Lung microvascular endothelial cell (primary cell): ENCODE measurements at places on chromosomes 11 and 22. TPM values are rescaled to one million over a fixed set of nuclear protein-coding genes. Genes with fewer than 3 reads are reported as not detected.

- DNase-seq = no peak
Observed at GRCh38 chr11:41613326-41613725, 153.9 kb upstream of the LRRC4C start.

DNA sequence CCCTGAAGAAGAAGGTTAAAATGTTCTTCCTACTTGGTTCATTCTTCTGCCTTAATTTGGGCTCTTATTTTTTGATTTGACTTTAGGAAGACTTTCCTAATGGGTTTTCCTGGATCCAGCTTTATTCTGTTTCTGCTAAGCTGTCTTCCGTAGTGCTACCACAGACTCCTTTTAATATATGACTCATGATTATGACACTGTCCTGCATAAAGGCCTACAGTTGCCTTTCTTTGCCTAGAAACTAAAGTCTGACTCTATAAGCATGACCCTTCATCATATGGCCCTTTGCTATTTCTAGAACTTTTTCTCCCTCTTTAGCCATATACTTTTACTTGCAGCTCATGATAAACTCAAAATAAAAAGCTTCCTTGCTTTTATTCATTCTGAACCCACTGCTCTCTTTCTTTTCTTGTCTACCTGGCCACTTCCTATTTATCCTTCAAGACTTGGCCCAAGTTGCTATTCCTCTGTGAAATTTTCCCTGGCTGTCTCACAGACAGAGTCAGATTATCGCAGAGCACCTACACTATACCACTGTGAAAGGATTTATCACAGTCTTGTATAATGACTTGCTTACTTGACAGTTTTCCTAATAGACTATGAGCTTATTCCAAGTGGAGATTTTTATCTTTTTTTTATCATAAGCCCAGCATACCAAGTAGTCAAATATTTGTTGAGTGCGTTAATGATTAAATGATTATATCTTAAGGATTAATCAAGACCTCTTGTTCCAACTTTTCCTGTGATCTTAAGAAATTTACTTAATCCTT lies 24.7 kb downstream of the TBCEL start:
- DNase-seq = no peak

DNA sequence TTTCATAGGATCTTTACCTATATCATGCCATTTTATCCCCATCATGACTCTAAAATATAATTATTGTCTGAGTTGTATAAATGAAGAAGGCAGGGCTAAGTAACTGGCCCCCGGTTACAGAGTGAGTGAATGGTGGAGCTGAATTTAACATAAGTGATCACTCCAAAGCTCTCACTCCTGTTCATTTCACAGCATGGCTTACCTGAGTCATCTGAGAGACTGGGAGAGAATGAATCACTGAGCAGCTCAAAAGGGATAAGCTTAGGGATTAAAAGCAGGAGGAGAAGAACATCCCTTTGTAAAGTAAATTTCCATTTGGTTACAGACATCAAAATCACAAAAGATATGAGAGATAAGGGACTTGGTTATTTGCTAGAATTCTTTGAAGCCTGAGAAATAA lies 294.0 kb upstream of the CTSC start:
- no peak for DNase-seq

- DNase-seq = no peak
Observed at GRCh38 chr22:50162391-50162956, 8.1 kb upstream of the PANX2 start.

GRCh38 chr11:102940714-102941588 lies 14.6 kb downstream of the MMP13 start:
- peak; percentile 77 for DNase-seq

DNA sequence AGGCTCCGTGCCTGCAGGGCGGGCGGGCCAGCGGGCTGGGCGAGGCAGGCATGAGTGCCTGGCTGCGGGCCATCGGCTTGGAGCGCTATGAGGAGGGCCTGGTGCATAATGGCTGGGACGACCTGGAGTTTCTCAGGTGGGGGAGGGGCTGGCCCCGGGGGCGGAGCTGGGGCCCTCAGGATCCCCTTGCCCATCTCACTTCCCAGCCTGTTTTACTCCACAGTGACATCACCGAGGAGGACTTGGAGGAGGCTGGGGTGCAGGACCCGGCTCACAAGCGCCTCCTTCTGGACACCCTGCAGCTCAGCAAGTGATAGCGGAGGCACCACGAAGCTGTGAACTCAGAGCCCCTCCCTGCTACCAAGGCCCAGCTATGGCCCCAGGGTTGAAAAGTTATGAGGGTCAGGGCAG lies 5.9 kb downstream of the PHOX2A start:
- DNase-seq = peak; percentile 59

DNA sequence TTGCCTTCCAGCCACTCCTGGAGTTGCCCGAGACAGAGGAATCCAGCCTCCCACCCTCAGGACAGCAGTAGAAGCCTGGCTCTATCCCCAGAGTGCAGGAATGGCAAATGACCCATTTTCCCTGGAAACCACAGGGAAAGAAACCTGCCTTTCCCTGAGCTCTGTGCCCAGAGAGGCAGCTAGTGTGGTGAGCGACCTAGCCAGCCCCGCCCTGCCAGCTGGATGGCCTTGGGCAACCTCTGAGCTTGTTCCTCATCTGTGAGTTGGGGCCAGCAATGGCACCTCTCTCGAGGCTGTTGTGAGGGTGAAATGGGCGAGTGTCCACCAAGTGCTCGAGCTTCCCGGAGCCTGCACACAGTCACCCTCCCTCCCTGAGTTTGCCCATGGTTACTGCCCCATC lies 3.7 kb downstream of the OMP start:
- DNase-seq = no peak

GRCh38 chr11:94153320-94153719 lies 24.7 kb downstream of the PANX1 start:
- no peak for DNase-seq

GRCh38 chr11:8102965-8103364 lies 22.0 kb downstream of the TUB start:
- no peak for DNase-seq

DNA sequence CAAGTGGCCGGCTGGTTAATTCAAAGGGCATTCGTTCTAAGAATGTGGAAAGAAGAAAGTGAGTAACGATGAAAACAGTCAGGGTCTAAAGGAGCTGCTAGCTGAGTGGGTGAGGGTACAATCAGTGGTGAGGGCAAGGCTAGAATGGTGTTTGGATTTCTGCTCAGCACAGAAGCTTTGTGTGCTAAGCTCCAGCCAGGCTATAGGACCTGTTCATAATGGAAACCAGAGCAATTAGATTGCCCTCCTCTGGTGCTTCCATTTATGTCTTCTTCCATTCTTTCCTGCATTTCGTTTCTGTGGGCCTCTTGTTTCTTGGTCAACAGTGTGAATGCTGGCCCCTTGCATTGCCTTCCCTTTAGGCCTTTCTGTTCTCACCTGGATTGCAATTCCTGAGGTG lies 572.9 kb upstream of the CHORDC1 start:
- no peak for DNase-seq

- DNase-seq = no peak
Observed at GRCh38 chr11:24413391-24413790, 83.5 kb upstream of the LUZP2 start.

DNA sequence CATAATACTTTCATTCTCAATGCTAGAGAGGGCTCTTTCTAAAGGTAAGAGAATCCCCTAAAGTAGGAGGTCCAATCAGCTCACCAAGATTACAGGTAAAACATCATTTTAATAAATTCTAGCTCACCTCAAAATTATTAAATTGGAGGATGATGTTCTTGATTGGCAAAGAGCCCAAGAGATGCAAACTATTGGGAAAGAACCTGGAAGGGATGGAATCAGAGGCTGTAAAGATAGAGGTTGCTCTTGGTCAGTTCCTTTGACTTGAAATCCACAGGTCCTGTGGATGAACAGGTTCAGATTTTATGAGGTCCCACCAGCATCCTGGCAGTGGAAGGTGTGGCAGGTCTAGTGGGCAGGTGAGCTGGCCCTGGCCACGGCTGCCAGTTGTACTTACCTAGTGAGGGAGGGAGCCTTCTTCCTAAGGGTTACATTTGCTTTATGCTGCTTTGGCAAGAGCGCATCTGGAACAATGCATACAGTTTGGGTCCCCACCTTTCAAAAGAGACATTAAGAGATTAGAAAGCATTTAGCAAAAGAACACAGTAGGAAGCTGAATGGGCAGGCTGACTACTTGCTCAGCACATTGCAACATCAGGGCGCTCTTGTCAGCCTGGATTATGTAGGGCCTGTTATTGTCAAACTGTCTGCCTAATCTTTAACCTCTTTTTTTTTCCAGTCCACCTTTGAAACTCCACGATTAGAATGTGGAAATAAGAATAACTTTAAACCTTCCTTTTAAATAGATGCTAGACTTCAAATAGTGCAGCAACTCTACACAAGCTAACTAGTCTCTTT lies 97.0 kb downstream of the RDX start:
- no peak for DNase-seq

- peak; percentile 94 for DNase-seq
Observed at GRCh38 chr11:33552756-33553155, 147.9 kb downstream of the C11orf91 start.

The CELSR1 gene
- 15.7 and 43.1 TPM in 2 replicates for total RNA-seq

The ENTHD1 gene
- not detected in 2 replicates for total RNA-seq

The PATE2 gene
- under 0.01 TPM in 1 of 2 replicates, not detected in the other for total RNA-seq

The IFTAP gene
- 19.8 and 27.0 TPM in 2 replicates for total RNA-seq

The CDC45 gene
- 3.0 and 12.2 TPM in 2 replicates for total RNA-seq

The CCDC188 gene
- 3.5 and 3.6 TPM in 2 replicates for total RNA-seq

The OPCML gene
- not detected in 2 replicates for total RNA-seq
